ENCODE measurements at places on chromosomes 3 and 15.
A peak's percentile ranks its signal among the peaks of the same experiment; 100 is the strongest.

DNA sequence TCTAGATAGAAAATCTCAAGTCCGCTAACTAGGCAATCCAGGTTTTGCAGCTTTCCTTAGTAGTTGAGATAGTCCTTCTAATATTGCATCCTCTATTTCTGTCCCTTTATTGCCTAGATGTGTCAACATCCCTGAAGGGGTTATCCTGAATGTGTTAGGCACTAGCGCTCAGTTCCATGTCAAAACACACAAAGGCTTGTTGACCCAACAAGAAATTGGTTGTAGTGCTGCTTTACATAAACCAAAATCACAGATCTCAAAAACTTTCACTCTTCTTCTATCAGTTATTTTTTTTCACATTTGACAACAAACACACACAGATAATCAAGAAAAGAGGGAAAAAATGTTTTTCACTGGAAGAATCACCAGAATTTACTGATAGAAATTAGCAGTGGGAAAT, 51.4 kb upstream of the SOX2 start:
- DNase-seq = no peak

DNA sequence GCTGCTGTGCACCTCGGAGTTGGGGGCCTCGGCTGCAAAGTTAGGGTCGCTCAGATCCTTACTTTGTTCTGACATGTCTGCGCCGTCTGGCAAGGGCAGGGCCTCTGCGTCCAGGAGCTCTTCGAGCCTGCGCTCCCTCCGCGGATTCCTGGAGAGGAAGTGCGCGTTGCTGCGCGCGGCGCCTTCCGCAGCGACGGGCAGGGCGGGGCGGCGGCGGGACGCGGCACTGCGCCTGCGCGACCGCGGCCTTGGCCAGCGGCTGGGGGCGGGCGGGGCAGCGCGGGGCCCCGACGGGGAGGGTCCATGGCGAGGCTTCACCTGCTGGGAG, at the start of gene NDN:
TSS of gene NDN (minus strand) at position 163 of the 328 bp plus-strand sequence. CDS start at position 75, 88 bp downstream.
- no peak for DNase-seq

DNA sequence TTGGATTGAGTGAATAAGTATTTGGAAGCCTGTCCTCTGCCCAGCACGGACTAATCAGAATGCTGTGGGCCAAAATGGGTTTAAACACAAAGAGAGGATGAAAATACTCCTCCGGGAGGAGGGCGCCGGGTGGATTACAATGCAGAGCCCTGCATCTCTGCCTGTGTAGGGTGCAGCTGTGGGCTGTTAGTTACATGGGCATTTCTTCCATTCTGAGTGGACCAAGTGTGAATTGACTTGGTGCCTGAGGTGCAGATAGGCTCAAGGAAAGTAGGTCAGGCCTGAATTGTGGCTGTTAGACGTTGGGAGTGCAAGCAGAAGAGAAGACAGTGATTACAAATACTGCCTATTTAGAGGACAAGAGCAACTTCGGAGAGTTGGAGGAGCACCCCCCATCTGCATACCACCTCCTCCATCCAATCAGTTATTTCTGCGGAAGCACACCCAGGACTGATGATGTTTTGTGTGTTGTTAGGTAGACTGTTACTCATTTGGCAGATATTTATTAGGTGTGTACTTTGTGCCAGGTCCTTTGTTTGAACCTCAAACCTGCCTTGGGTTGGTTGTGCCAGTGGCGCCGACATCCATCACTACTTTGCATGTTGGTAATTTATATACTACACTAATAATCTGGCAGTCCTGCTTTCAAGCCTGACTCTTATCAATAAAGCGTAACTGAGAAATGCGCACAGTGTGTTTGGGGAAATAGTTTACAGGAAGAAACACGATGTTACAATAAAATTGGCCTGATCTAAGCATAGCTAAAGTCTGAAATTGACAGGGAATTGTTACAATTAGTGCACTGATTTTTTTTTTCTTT, 33.0 kb downstream of the PTPRG start:
- DNase-seq = no peak

DNA sequence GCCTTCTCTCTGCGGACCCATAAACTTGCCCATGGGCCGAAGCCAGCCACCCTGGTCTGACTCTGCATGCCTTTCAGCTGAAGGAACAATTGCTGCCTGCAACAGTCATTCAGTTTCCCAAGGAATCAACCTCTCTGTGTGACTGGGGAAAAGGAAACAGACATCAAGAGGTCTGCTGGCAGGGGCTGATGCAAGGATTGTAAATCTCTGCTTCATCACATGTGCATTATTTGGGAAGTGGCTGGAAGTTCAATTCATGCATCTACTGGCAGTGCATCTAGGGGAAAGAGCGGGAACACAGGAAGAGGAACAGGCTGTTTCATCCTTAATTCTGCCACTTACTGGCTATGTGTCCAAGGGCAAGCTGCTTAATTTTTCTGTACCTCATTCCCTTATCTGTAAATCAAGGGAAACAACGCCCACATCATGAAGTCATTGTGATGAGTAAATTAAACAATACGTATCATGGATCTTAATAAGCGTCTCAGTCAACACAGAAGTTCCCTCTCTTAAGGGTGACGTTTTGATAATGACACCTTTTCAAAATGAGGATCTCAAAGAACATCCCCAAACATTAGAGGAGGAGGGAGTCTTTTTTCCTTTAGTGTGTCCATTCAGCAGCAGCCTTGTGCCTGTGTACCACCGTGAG, 17.4 kb upstream of the ADPGK start:
- no peak for DNase-seq

- no peak for DNase-seq
These were observed 115.2 kb upstream of the SEMA6D start for GRCh38 chr15:47602121-47602520.

DNA sequence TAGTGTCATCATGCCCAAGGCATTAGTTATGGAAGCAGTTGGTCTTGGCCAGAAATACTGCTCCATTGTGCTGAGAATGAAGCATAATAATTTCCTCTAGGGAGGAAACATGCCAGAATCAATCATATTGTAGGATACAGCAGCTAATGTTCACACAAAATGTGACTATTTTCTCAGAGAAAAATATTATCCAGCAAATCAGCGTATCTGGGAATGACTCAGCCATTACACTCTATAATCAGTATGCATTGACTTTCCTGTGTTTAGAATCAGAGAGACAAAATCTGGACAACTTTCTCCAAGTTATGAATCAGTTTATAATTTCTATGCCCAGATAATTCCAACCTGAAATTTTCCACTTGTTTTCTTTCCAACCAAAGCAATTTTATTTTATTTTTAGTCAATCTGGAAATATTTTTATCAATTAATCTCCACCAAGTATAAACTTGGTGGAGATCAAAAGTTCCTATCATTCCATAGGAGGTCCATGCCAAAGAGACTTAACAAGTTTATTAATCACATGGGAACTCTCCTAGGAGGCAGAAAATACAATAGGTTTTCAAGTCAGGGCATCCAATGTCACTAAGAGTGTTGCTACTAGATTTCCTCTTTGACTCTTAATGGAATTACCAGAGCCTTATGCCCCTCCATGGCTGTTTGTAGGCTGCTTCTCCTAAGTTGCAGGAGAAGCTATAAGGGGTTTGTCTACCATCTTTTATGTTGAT, 36.4 kb downstream of the SUCNR1 start:
- no peak for DNase-seq

GRCh38 chr3:72655131-72655551, 193.1 kb downstream of the SHQ1 start:
- no peak for DNase-seq

GRCh38 chr15:39777496-39777895, 5.1 kb downstream of the FSIP1 start:
- no peak for DNase-seq

DNA sequence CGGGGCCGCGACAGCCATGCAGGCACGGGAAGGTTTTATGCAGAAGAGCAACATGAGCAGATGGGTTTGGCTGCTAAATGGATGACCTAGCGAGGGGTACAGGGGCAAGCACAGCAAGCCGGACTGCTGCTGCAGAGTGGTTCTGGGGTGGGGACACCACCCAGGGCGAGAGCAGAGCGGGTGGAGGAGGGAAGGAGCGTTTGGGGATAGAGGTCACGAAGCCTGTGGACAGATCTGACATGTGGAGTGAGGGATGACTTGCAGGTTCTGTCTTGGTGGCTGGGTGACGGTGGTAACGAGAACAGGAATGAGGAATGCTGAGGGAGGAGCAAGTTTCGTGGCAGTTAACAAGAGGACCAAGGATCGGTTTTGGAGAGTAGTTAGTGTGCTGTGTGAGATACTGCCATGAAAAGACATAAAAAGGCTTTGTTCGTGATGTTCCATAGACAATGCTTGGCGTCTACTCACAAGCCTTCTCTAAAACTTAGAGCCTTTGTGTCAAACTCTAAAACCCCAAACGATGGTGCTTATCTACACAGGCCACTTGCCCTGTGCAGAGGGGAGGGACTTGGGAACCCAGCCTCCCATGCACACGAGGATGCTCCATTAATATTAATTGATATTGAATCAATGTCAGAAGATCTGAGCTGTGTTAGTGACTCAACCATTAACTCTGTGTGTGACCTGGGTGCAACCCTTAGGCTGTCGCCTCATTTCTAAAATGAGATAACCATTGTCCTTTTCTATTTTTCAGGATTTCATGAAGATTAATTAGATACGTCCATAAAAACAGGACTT, 132.7 kb upstream of the SLC2A2 start:
- no peak for DNase-seq

DNA sequence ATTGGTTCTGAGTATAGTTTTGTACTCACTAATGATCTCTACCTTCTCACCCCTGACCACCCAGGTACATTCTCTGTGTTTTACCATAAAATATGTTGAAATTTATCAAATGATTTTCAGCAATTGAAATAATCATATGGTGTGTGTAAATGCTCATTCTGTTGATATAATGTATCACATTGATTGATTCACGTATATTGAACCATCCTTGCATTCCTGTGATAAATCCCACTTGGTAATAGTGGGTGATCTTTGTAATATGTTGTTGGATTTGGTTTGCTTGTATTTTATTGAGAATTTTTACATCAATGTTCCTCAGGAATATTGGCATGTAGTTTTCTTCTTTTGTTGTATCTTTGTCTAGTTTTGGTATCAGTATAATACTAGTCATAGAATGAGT, 1497.6 kb downstream of the OTOL1 start:
- no peak for DNase-seq

DNA sequence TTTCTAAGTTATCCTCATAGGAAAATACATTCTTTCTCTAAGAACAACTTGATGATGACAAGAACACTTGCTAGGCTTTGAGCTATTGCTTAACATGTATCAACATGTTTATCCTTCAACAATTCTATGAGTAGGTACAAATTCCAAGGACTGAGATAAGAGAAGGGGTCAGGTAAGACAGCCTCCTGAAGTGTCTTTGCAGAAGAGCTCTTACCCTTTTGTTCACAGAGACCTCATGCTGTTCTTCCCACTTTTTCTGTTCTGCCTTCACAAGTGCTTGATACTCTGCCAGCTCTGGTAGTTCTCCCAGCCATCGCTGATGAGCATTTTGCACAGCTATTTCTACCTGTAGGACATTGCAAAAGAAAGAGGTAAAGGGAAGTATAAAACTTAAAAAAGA, 50.9 kb downstream of the CEP152 start:
- no peak for DNase-seq

DNA sequence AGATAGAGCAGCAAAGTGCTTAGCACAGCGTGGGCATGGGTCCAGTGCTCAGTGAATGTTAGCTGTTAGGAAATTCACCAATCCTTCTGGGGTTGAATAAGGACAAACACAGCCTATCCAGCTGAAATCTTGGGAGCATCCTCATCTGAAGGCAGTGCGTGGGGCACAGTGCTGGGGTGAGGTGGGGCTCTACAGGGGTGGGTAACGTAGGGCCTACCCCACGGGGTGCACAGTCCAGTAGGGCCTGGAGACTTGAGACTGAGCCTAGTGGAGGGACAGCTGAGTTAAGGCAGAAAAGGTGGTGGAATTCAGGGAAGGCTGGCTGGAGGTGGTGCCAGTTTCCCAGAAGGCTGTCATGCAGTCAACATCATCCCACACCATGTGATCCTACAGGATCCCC, 73.0 kb downstream of the ISG20 start:
- DNase-seq = no peak

- no peak for DNase-seq
These were observed 12.3 kb upstream of the PHLDB2 start for GRCh38 chr3:111846717-111847116.

DNA sequence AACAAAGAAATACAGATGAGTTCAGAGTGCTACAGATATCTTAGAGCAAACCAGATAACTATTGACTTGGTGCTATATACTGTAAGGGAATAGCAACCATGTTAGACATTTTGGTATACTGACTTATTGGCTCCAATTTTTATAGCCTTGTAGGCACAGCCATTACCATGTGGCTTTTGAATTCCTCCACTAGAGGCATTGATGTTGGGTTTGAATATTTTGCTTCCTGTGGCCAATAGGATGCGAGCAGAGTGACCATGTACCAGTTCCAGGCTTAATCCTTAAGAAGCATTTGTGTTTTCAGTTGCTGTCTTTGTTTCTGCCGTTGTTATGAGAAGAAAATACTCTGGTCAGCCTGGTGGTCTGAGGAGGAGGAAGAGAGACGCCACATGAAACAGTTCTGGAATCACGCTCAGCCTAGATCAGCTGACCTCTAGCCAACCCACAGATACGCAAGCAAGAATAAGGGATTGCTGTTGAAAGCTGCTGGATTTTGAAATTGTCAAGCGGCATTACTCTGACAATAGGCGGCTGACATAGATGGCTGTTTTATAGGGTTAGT, 109.4 kb upstream of the TNIK start:
- DNase-seq = no peak

DNA sequence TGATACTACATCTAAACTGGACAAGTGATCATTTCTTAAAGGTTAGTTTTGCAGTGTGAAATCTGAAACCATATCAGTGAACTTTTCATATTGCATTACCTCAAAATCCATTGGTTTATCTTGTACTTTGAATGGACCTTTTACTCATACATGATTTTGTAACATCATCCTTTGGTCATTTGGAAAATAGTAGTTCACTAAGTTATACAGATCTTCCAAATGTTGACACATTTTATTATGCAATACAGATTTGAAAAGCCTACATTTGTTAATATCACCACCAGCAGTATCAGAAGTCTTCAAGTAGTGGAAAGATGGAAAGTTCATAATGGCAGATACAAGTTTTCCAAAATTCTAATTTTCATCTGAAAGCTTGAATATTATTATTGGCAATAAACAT, 64.0 kb upstream of the CDV3 start:
- DNase-seq = no peak

GRCh38 chr3:111143-112069, 85.2 kb upstream of the CHL1 start:
- no peak for DNase-seq

DNA sequence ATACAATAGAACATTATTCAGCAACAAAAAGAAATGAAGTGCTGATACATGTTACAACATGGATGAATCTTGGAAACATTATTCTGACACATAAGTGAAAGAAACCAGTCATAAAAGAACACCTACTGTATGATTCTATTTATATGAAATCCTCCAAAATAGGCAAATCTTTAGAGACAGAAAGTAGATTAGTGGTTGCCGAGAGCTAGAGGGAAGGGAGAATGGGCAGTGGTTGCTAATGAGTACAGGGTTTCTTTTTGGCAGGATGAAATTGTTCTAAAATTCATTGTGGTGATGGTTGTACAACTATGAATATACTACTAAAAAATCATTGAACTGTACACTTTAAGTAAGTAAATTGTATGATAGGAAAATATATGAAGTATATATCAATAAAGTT, 6.3 kb upstream of the LRRC58 start:
- no peak for DNase-seq

GRCh38 chr3:151168269-151169094, 34.5 kb downstream of the GPR171 start:
- peak; percentile 82 for DNase-seq

- DNase-seq = no peak
These were observed 42.9 kb downstream of the SV2B start for GRCh38 chr15:91142946-91143345.

GRCh38 chr15:80996247-80996646, 4.5 kb upstream of the TLNRD1 start:
- no peak for DNase-seq
